ENCODE measurements at places on chromosomes 4 and X.

- no peak for DNase-seq
Observed at GRCh38 chr4:73621357-73621756, 1.1 kb upstream of the RASSF6 start.

GRCh38 chr4:122252584-122252983 lies 100.5 kb downstream of the BLTP1 start:
- no peak for DNase-seq

- no peak for DNase-seq
Observed at GRCh38 chr4:122533841-122534240, 77.3 kb upstream of the IL2 start.

DNA sequence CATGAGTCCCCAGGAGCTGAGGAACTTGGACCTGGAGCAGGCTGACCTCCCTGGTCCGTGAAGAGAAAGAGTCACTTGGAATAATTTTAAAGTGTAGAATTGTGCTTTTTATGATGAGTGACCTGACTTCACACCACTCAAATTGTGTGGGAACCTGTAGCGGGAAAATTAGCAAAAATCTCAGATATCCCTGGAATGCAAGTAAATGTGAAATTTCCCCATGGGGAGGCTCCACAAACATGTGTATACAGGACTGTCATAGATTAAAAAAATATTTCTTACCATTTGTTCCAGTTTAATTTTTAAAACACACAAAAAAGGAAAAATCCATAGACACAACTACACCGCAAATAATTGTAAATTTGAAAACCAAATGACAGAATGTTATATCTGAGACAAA lies 1079.6 kb upstream of the PABPC4L start:
- DNase-seq: no peak

- DNase-seq: no peak
Observed at GRCh38 chrX:72025236-72025770, 106.4 kb downstream of the RTL5 start.

GRCh38 chr4:77372375-77372774 lies 215.4 kb downstream of the CCNG2 start:
- no peak for DNase-seq

- DNase-seq: no peak
Observed at GRCh38 chr4:152967907-152968306, 31.8 kb downstream of the FHDC1 start.

DNA sequence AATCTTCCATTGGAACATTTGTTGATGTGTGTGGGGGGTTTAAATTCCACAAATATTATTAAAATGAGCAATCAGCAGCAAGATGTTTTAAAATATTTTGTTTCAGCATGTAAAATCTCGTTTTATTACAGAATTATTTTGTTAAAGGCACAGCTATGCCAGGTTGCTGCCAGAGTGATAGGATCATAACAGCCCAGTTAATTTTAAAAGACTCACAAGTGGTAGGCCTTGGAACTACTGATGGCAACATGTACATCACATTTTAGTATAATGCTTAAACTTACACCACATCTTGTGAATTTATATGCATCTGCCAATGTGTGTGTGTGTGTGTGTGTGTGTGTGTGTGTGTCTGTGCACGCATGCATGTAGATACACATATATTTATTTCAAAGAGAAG lies 97.8 kb upstream of the SPRY1 start:
- no peak for DNase-seq

DNA sequence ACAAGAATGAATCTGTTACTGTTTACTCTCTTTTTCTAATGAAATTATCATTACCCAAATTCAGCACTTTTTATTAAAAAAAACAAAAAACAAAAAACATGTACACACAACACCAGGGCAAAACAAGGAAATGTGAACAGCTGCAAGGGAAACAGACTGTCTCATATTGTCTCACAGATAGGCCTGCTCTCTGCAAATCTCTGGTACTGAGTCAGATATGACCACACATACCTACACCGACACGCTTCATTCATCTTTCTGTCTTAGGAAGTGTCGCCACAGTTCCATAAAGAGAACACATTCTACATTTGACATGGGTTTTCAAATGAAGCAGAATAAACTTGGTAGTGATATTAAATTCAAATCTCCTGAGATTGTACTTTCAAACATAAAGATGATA lies 92.2 kb upstream of the GPR34 start:
- DNase-seq: no peak

DNA sequence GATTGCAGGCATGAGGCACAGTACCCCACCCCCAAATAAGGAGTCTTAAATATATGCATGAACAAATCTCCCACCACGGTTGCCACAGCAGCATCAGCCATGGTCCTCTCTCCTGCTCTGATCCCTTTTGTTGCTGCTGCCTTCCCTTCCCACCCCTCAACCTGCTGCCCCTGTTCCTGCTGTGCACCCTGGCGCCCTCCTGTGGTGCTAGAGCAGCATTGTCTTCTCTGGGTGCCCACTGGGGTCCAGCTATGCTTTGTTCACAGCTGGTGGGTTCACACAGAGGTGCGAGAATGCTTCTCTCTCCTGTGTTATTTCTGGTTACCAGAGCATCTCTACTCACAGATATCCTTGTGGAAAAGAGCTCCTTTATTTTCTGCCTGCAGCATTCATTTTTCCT lies 116.2 kb downstream of the GATB start:
- DNase-seq: no peak

DNA sequence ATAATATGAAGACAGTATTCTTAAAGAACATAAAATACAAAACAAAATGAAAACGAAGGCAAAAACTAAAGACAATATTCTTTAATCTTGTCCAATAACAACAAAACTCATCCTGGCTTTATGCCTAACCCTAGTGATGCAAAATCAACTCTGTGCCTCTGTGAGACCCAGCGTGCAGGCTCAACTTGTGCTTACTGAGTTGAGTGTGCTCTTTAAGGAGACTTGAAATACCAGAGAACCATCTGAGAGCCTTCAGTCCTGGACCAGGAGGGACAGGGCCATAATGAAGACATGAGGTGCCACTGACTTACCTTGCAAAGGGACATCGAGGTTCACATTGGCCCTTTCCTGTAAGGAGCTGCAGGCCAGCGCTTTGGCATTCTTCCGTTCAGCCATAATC lies 77.1 kb downstream of the NSUN7 start:
- no peak for DNase-seq

DNA sequence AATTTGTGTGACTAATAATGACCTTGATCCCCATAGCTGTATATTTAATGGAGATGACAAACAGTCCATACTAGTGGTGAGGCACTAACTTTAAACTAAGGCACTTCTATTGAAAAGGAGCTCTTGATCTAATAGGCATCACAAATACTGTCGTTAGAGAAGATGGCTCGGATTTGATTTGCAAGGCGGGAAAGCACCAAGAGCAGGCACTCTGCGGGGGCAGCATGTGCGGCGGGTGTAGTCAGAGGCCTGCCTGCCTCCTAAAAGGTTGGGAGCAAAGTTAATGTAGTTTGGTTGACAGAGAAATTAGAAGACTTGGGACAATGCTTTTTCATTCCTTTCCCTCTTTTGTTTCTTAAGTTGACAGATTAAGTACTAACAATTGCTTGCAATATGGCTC lies 278.8 kb downstream of the CFAP299 start:
- DNase-seq: no peak

DNA sequence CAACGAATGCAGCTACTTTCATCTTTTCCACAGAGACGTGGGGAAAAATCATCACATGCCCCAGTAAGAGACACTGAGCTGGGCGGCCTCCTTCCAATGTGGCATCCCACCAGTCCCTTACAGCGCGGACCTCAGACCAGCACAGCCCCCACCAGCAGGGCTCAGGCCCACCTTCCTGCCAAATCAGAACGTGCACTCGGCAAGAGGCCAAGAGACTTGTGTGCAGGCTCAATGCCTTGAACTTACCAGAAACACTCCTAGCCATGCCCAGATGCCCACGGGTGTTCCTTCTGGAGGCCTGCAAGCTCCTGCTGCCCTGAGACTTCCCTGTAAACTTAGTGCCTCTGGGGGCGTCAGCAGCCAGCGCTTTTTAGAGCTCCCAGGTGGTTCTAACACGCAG lies 31.2 kb downstream of the WDR1 start:
- DNase-seq: no peak

DNA sequence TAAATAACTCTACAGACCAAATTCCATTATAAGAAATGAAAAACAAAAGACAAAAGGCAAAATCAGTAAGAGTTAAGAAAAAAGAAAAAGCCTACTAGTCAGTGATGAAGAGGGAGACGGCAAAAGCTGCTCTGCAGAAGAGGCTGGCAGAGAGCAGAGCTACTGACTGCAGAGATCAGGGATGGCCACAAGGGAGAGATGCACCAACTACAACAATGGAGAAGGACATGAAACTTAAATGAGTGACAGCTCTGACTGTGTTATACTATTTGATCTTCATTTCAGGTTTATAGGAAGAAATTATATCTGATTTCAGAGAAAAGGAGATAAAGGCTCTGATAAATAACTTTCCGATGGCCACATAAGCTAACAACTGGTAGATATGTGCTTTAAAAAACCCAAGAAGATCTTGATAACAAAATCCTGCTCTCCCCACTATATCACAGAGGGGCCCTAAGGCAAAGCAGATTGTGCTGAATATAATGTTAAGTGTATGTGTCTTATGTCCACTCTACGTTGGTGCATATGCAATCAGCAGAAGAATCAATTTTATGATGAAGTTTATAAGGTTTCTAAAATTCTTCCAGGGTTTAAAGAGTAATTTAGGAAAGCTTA lies 58.4 kb upstream of the COX18 start:
- DNase-seq: no peak

- no peak for DNase-seq
Observed at GRCh38 chr4:152682143-152682941, 2.5 kb upstream of the TMEM154 start.

GRCh38 chr4:189032606-189033338 lies 893.5 kb downstream of the TRIML1 start:
- DNase-seq: no peak
